ENCODE measurements at places on chromosomes 12 and 14. TPM values are rescaled to one million over a fixed set of nuclear protein-coding genes. Genes with fewer than 3 reads are reported as not detected.

RERG gene
- not detected for total RNA-seq

PALS1 gene
- 18.0 TPM for total RNA-seq

GLIPR1L2 gene
- total RNA-seq: 0.09 TPM

GALNT9 gene
- 0.35 TPM for total RNA-seq

ASCL1 gene
- 0.20 TPM for total RNA-seq

AQP5 gene
- total RNA-seq: 2.8 TPM

SIX6 gene
- total RNA-seq: not detected

TC2N gene
- 16.2 TPM for total RNA-seq

MYH6 gene
- 0.13 TPM for total RNA-seq

HOXC13 gene
- 0.11 TPM for total RNA-seq

TCL1B gene
- total RNA-seq: 3.6 TPM

SALL2 gene
- total RNA-seq: 287 TPM

SLC2A3 gene
- 569 TPM for total RNA-seq

CLEC1B gene
- not detected for total RNA-seq

AKAP5 gene
- total RNA-seq: 2.5 TPM

PLCZ1 gene
- not detected for total RNA-seq

TAS2R31 gene
- 2.3 TPM for total RNA-seq

PLEKHG7 gene
- total RNA-seq: not detected

FCF1 gene
- total RNA-seq: 85.6 TPM

CRIP1 gene
- 8.8 TPM for total RNA-seq

NR2C1 gene
- total RNA-seq: 47.0 TPM

CINP gene
- total RNA-seq: 39.3 TPM

LHX5 gene
- total RNA-seq: 2.1 TPM

RDH5 gene
- 4.0 TPM for total RNA-seq

CLEC6A gene
- 0.17 TPM for total RNA-seq

ZNF84 gene
- 45.1 TPM for total RNA-seq

HOXC9 gene
- not detected for total RNA-seq

RNASE4 gene
- not detected for total RNA-seq

HCAR2 gene
- not detected for total RNA-seq

GAS2L3 gene
- 15.8 TPM for total RNA-seq

REC8 gene
- total RNA-seq: 58.5 TPM

TAS2R30 gene
- 2.0 TPM for total RNA-seq

ASB2 gene
- total RNA-seq: 0.35 TPM

BCL2L14 gene
- 0.28 TPM for total RNA-seq

PROX2 gene
- total RNA-seq: not detected

IAPP gene
- total RNA-seq: not detected

NTF3 gene
- 0.48 TPM for total RNA-seq

ARHGEF25 gene
- 24.4 TPM for total RNA-seq

PRICKLE1 gene
- 20.0 TPM for total RNA-seq

ADAM21 gene
- total RNA-seq: not detected

CD27 gene
- 0.37 TPM for total RNA-seq

UBE2N gene
- 188 TPM for total RNA-seq

PSMD9 gene
- 39.9 TPM for total RNA-seq

RTN1 gene
- total RNA-seq: 0.92 TPM

TSPAN8 gene
- total RNA-seq: not detected

DCAF4 gene
- total RNA-seq: 30.2 TPM

ALDH1L2 gene
- total RNA-seq: 1.9 TPM

PPP1R36 gene
- total RNA-seq: 0.66 TPM

TBX3 gene
- total RNA-seq: 0.07 TPM

CRACR2A gene
- total RNA-seq: 2.0 TPM

Measured in H9 (cell line).